ENCODE measurements at places on chromosomes 6 and 20.

- DNase-seq, result no peak
Observed at GRCh38 chr20:62367633-62368391, 700 bp upstream of the LAMA5 start.

DNA sequence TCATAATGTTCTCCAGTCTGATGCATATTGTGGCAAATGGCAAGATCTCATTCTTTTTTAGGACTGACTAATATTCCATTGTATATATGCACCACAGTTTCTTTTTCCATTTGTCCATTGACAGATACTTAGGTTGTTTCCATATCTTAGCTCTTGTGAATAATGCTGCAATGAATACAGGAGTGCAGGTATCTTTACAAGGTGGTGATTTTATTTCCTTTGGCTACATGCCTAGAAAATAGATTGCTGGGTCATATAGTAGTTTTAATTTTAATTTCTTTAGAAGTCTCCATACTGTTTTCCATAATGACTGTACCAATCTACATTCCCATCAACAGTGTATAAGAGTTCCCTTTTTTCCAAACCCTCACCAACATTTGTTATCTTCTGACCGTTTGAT is 97.5 kb downstream of the TRMT11 start:
- DNase-seq, result no peak

- no peak for DNase-seq
Observed at GRCh38 chr6:36139431-36139830, 9.1 kb downstream of the MAPK13 start.

GRCh38 chr20:36717657-36718056 is 28.2 kb downstream of the NDRG3 start:
- no peak for DNase-seq

DNA sequence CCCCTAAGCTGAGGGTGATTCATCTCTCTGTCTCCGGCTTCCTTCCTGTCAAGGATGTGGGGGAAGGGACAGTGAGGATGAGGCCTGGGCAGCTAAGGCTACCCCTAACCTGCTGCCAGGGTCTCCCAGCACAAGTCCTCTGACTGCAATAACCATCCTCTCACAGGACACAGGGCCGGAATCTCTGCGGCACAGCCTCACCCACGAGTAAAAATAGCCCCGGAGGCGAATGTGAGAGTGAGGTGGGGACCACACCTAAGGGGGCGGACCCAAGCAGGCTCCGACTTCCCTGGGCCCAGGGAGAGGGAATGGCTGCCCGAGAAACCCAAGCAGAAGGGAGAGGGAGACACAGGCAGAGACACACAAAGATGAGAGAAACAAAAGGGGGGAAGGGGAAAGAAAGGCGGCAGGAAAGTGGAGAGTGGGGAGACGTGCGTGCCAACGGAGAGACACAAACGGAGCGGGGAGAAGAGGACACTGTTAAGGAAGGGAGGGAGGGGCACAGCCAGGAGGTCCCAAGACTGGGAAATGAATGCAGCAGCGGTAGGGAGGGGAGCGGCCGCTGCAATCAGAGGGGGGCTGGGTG is 1.4 kb downstream of the CLIC1 start:
- DNase-seq, result no peak

- DNase-seq, result no peak
Observed at GRCh38 chr20:14919501-14920081, 582.2 kb upstream of the FLRT3 start.

- no peak for DNase-seq
Observed at GRCh38 chr20:38242848-38243708, 17.5 kb downstream of the KIAA1755 start.

DNA sequence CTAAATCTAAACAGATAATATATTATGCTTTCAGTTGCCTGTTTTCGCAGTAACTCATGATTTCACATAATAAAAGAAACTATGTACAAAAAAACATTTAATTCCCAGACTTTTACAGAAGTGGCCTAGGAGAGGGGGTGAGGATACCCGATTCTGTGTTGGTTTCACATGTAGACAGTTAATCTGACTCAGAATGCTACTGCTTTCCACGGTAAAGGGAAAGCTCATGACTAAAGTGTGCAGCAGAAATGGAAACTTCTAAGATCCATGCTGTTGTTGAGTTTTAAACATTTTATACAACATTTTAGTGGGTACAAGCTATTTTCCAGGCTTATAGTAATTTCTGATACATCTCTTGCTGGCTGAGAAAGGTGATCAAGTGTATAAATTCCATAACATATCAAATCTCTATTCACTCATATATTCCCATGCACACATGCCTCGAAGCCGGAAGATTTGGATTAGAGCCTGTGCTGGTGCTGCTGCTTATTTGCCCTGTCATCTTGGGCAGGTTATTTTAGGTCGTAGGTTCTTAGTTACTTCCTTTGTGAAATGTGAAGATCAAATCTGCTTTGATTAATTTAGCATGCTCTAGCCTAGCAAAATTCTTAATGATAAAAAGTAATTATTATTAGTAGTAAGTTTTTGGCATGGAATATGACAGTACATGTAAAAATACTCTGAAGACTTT is 896.7 kb upstream of the MAP3K7 start:
- no peak for DNase-seq
